H7 (cell line): ENCODE measurements at places on chromosomes 5 and 9. TPM values are rescaled to one million over a fixed set of nuclear protein-coding genes. Genes with fewer than 3 reads are reported as not detected.

DNA sequence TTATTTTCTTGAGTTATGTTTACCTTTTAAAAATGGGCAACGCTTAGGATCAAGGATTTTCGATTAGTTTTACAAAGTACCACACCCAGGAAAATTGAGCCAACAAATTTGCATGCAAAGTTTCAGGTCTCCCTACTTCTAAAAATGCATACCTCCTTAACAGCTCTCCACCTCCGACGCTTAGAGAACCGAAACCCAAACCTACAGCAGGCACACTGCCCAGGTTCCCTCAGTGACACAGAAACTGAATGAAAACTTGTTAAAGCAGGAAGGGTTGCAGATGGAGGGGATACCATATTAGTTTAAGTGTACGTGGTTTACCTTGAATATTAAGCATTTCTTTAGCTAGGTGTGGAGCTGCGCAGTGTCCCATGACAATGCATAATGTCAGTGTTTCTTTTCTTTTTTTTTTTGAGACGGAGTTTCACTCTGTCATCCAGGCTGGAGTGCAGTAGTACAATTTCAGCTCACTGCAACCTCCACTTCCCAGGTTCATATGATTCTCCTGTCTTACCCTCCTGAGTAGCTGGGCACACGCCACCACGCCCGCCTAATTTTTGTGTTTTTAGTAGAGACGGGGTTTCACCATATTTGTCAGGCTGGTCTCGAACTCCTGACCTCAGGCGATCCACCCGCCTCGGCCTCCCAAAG lies 1.6 kb upstream of the SUB1 start:
- DNase-seq = no peak

Gene PCDHB16
- total RNA-seq = 0.03 and 0.07 TPM in 2 replicates

Gene ZNF454
- total RNA-seq = 0.14 and 1.3 TPM in 2 replicates

Gene SLC22A4
- 0.17 and 0.81 TPM in 2 replicates for total RNA-seq

DNA sequence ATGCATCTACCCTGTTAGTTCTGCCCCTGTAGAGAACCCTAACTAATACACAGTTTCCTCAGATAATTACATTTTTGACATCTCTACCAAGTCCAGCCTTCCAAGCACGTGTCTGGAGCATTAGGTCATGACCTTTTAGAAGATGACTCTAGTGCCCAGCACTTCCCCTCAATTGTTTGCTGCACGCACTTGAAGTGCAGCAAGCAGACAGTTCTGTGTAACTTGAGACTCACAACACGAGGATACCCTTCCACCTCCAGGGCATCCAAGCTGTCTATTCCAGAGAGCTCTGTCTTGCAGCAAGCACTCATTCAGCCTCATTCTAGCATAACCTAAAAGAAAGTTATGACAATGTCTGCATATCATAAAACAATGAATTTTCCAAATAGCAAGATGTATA lies 1410.5 kb upstream of the CDH18 start:
- DNase-seq = no peak

- no peak for DNase-seq
These were observed 195.6 kb downstream of the ELAVL2 start for GRCh38 chr9:23630488-23630887.

DNA sequence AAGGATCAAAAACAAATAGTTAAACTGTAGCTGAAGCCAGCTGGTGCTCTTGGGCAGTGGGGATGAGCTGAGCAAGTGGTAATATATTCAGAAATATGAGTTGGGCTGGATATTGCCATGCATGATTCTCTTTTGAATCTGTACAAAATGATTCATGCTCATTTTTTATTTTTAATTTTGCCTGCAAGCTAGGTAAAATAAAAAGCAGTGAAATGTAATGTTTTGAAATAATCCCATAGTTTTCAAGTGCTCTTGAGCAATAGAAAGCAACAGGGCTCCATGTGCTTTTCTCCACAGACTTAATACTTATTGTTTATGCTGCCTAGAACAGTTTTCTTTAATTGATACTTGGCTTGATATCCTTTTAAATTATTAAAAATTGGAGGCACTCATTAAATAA lies 489.3 kb downstream of the TLE4 start:
- DNase-seq = no peak

Gene PHPT1
- 68.2 and 75.5 TPM in 2 replicates for total RNA-seq

Gene RC3H2
- total RNA-seq = 21.6 and 28.0 TPM in 2 replicates

DNA sequence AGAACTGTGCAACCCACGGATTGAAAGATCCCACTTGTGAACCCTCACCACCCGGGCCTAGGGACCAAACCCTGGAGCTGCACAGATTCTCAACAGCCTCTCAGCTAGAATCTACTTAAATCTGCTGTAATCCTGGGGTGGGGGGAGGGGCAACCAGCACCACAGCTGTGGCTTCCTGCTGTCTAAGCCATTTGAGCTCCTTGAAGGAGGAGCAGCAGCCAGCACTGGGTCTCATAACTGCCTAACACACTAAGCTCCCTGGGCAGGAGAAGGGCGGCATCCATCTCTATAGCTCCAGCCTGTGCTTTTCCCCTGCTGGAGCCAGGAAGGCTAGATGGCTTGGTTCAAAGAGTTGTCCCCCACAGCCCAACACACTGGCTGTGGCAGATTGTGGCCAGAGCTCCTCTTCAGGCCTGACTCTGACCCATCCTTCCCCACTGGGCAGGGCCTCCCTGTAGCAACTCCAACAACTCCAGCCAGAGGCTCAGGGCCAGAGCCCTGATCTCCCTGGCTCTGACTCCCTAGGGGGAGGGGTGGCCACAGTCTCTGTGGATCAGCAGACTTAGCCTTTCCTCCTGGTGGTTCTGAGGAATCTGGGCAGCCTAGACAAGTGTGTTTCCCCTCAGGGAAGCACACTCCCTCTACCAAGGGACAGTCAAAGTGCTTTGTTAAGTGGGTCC lies 72.0 kb upstream of the C9orf72 start:
- no peak for DNase-seq

DNA sequence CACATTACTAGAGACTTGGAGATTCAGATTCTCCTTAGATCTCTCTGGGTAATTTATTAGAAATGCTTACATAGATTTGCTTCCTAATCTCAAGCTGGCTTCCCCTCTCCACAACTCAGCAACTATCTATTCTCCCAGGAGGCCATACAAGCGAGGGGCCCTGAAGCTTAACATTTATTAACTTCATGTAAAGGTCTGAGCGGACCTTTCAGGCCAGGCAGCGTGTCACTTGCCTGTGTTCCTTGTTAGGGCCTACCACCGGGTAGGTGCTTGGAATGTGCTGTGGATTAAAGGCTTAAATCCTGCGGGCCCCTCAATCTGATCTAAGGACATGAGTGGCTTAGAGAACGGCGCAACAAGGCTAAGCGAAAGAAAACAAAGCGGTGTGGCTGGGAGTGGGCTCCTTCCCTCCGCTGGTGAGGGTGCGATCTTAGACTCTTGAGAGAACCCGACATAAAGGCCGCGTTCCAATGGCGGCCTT lies 712 bp upstream of the HSPA4 start:
- no peak for DNase-seq

Gene ASPN
- total RNA-seq = not detected in 2 replicates

DNA sequence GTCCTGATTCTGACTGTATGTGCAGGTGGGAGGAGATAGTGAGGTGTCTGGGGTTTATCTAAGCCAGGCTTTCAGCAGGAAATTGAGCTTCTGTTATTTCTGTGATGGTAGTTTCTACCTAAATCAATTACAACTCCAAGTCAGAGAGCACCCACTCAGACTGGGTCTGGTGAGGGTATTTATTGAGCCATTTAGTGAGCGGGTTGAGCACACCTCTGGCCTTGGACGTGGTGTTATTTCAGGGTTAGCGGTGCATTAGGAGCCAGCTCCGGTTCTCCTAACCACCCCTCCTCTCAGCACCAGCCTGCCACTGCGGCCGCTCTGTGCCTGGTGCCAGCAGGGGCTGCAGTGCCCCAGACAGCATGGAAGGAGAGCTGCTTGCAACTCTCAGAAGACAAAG lies 238.9 kb downstream of the CACNA1B start:
- no peak for DNase-seq

DNA sequence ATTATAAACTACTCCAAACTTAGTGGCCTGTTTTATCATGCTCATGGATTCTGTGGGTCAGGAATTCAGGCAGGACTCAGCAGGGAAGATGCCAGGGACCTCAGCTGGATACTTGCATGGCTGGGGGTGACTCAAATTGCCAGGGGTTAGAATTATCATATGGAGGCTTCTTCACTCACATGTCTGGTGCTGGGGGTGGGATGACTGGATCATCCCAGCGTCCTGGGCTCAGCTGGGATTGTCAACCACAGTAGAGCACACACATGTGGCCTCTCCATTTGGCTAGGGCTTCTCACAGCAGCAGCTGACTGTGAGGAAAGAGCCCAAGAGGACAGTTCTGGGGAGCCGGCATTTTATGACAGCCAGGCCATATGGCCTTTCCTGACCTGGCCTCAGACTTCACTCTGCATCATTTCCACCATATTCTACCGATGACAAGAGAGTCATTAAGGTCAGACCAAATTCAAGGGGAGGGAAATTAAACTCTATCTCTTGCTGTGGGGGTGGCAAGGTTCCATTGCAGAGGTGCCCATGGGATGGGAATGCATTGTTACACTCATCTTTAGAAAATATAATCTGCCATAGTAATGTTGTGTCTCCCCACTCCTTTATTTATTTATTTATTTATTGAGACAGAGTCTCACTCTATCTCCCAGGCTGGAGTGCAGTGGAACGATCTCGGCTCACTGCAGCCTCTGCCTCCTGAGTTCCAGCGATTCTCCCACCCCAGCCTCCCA lies 5.2 kb upstream of the GRK6 start:
- DNase-seq = no peak

- DNase-seq = no peak
These were observed 291.1 kb upstream of the PDE4D start for GRCh38 chr5:60184606-60185005.

DNA sequence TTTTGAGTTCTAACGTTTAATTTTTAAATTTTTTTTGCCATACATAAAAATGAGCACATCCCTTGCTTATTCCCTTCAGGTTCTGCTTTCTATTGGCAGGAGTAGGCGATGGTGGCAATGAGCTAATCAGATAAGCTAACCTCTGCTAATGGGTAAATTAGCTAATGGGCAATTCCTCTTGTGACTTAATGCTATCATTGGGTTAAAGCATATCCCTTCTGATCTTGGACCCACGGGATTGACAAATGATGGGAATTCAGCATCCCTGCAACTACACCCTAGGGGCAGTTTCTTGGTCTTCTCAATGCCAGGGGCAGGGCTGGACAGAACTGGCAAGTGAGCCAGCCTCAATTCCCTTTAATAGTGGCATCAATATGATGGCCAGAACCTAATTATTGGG lies 70.2 kb upstream of the IL12B start:
- no peak for DNase-seq

GRCh38 chr9:83937861-83938455 lies 16.7 kb upstream of the KIF27 start:
- peak; percentile 58 for DNase-seq

Gene CCDC183
- total RNA-seq = 0.66 and 0.85 TPM in 2 replicates

DNA sequence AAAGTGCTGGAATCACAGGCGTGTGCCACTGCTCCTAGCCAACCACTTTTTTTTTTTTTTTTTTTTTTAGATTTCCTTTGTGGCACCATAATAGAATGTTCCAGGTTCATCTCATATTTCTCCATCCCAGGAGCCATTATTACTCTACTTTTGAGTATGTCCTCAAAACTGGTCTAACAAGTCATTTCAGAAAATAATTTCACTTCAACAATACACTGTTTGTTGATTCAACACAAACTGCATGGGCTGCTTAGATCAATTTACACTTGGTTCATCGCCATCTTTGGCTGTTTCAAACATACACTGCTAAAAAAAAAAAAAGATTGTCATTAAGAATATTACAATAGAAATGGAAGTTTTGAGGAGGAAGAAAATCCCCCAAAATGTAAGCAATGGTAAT lies 57.9 kb downstream of the CSNK1A1 start:
- no peak for DNase-seq

DNA sequence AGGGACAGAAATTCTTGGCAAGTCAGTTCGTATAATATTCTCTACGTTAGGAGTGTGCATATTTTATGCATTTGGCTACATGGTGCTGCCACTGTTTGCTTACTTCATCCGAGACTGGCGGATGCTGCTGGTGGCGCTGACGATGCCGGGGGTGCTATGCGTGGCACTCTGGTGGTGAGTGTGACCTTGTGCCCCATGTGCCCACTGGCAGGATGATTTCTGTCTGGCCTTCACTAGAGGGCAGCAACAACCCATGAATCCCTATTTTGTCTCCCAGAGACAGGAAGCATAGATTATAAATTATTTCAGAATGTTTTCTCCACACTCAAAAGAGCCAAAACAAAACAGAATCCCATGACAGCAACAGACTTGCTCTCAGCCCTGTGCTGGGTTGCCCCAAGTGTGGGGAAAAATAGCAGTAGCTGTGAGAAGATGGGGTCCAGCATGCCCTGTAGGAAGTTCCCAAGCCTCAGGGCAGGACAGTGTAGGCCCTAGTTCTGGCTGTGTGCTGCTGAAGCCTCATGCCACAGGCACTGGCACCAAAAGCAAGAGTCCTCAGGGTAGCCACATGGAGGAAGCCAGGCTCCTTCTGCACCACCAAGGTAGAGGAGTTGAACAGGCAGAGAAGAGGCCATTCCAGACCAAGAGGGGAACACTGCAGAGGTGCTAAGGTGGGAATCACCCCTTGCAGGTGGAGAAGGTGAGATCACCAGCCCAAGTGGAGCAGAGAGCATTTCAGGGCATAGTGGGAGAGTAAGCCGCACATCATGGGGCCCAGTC lies 16.0 kb downstream of the SLC22A5 start:
- peak; percentile 71 for DNase-seq

DNA sequence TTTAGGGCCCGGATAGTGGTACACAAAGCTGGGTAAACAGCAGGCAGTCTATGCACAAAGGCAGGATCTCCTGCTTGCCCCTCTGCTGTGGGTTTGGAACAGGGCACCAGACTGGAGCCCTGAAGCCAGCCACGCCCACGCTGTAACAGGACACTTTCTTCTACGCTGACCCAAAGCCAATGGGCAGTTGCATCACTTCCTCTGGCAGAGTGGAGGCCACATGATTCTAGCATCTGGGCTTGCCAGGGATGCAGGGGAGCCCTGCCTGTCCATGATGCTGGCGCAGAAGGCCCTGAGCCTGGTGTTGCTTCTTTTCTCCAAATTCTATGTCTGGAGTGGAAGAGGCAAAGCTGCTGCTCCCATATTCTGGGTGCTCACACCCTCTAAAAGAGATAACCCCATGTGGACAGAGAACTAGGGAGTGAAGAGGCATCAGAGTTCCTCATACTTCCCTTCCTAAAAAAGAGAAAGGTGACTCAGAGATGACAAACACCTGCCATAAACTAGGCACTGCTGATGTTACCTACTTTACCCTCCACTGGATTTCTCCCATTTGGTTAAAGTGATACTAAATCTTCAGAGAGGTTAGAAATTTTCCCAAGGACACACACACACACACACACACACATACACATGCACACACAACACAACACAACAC lies 260.3 kb upstream of the KLF4 start:
- peak; percentile 34 for DNase-seq

Gene COL5A1
- total RNA-seq = 10.1 and 11.3 TPM in 2 replicates

- DNase-seq = no peak
These were observed 523 bp downstream of the MAML1 start for GRCh38 chr5:179732918-179733771.

GRCh38 chr5:142576804-142577203 lies 109.1 kb downstream of the FGF1 start:
- DNase-seq = no peak
